Occipital lobe (tissue), 3 donors: ENCODE measurements at places on chromosomes 11 and 22. TPM values are rescaled to one million over a fixed set of nuclear protein-coding genes. Genes with fewer than 3 reads are reported as not detected.

GRCh38 chr11:80321786-80322185 lies 881.0 kb upstream of the TENM4 start:
- no peak for DNase-seq

GRCh38 chr11:80328774-80329173 lies 887.9 kb upstream of the TENM4 start:
- DNase-seq = no peak

The ENTHD1 gene
- total RNA-seq = 0.16 TPM

The CCDC188 gene
- total RNA-seq = not detected

DNA sequence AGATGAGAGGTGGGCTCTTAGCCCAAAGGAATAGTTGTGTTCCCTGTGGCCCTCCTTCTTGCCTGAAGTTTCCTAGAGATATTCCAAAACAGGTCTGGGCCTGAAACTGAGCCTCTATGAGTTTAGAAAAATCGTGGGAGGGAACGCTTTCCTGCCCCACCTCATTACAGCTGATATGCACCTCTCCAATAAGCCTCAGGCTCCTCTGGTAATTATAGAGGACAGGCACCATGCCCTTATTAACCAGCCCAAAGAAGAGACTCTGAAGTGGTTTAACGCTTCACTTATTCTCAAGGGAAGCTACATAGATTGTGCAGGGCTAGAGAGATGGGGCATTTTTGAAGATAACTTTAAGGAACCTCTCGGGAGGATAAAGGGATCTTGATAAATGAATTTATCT lies 3.4 kb upstream of the MPZL2 start:
- DNase-seq = no peak

The HMBS gene
- total RNA-seq = 2.0 TPM
